ENCODE measurements at places on chromosomes 1 and 21.

- DNase-seq: no peak
Observed at GRCh38 chr1:164982545-164982944, 374.0 kb downstream of the LMX1A start.

GRCh38 chr1:44059212-44059611, 27.9 kb upstream of the SLC6A9 start:
- no peak for DNase-seq

- DNase-seq: no peak
Observed at GRCh38 chr21:27477296-27477695, 510.4 kb upstream of the ADAMTS5 start.

DNA sequence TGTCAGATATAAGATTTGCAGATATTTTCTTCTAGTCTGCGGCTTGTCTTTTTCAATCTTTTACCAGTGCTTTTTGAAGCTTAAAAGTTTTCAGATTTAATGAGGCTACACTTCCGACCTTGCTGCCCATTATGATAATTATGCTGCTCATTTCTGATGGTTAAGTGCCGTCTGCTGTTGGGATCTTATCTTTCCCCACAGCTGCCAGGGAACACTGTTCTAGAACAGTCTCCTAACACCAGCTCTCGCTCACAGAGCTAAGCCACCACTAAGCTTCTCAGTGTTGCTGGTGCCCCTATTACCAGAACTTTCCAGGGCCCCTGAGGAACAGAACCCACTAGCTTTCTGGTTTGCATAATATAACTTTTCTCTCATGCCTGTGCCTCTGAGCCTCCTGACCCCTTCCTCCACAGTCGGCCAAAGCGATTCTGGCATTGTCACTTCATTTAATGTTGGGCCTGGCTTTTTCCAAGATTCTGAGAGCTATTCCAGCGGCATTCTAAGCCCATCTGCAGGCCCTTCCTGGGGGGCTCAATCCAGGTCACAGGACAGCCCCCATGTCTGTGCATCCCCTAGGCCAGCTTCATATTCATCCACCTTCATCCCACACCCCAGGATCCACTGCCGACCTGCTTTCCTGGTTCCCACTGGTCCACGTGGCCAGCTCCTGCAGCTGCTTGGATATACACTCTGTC, 237.0 kb downstream of the PTPRU start:
- DNase-seq: peak; percentile 45

DNA sequence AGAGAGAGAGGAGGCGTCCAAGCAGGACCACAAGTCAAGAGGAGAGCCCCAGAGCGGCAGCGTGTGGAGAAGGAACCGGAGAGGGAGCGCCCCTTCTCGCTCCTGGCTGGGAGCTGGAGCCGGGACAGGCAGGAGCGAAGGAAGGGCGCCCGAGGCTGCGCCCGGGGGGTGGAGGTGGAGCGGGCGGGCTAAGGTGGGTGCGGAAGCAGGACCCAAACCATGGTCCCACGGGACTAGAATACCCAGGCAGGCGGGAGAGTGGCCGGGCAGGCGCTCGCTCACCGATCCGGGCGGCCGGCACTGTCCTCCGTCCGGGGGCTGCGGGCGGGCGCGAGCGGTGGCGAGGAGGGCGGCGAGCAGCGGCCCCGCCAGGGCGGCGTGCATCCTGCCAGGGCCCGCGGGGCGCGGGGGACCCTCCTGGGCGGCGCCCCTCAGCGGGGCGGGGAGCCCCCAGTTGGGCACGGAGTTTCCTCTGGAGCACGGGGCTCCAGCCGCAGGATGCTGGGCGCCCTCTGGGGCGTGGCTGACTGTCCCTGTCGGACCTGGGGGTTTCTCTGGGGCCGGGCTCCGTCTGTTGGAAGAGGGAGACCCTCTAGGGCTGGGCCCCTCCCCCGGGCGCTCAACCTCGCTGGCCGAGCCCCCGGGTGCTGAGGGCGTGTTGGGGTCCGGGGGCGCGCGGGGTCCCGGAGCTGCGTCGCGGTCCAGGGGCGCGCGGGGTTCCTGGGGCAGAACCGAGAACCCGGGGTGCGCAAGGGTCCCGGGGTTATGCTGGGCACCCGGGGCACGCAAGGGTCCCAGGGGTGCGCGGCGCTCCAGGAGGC, 569 bp downstream of the TRABD2B start:
- peak; percentile 14 for DNase-seq

DNA sequence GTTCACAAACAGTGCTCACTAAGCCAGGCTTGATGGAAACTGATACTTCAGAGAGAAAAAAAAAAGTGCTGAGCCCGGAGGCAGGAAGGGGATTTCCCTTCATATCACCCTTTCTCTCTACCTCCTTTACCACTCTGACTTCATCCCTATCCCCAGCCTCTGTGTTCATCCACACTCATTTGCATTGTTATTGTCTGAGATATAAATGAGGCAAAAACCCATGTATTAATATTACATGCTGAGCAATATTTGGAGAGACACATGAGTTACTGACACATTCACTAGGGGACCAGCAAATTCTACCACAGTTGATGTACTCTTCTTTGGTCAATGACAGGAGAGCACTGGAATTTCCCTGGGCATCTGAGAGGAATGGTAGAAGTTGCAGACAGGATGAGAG, 175.8 kb downstream of the TNFSF18 start:
- DNase-seq: no peak

DNA sequence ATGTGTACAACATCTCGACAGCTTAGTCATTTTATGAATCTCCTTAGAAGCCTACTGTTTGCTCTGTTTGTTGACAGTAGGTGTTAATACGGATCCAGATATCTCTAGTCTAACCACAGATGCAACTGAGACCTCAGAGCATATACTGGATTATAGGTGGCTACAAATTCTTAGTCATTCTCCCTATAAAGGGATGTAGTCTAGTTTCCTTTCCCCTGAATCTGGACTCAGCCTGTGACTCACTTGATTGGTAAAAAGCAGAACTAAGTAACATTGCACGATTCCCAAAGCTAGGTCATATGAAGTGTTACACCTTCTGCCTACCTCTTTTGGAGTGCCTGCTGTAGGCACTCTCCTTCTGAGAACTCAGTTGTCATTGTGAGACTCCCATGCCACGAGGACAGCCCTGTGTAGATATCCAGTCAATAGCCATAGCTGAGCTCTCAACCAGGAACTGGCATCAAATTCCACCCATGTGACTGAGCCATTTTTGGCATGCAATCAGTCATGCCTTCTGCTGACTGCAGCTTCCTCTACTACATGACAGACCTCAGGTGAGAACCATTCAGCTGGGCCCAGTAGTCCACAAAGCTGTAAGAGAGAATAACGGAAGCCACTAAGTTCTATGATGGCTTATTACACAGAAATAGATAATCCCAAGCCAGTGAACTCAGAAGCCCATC, 135.9 kb upstream of the CHRM3 start:
- DNase-seq: no peak

- peak; percentile 71 for DNase-seq
Observed at GRCh38 chr1:245995474-245995873, 511.6 kb downstream of the SMYD3 start.

DNA sequence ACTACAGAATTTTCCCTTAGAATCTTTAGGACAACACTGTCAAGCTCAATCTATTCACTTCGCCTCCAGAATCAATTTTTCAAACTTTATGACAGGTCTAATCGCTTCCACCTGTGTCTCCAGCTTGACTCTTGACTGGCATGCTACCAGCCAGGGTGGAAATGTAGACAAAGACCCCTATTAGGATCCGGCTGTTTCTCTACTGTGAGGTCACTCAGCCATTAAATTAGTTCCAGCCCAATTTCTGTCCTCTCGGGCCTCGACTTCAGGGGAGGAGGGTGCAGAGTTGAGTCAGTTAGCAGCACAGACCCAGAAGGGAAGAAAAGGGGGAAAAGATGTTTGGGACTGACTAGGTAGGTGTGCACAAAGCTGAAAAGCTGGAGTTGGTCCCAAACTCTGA, 78.5 kb downstream of the HLCS start:
- peak; percentile 21 for DNase-seq

- DNase-seq: no peak
Observed at GRCh38 chr1:44270686-44271628, 57.7 kb downstream of the DMAP1 start.

- DNase-seq: no peak
Observed at GRCh38 chr1:155085504-155086127, 7.0 kb downstream of the EFNA3 start.

- DNase-seq: peak; percentile 39
Observed at GRCh38 chr1:161738627-161739287, 10.8 kb upstream of the DUSP12 start.

DNA sequence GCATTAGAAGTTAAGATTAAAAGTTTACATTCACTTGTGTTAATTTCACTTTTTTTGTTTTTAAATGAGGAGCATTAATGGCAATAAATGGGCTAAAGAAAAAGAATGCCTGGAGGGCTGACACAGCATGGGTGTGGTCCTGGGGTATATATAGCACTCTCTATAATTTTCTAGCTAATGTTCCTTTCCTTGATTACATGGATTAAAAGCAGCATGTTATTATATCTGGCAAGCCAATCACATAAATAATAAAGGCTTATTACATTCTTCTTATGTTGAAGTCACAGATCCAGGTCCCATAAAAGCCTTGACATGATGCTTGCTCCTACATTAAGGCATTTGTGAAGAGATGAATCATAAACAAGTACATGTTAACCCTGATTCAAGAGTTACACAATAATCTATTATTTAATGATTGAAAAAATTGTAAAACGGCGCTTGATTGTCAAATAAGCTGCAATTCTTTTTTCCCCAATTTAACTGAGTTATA, 91.4 kb downstream of the LYPLAL1 start:
- DNase-seq: no peak

DNA sequence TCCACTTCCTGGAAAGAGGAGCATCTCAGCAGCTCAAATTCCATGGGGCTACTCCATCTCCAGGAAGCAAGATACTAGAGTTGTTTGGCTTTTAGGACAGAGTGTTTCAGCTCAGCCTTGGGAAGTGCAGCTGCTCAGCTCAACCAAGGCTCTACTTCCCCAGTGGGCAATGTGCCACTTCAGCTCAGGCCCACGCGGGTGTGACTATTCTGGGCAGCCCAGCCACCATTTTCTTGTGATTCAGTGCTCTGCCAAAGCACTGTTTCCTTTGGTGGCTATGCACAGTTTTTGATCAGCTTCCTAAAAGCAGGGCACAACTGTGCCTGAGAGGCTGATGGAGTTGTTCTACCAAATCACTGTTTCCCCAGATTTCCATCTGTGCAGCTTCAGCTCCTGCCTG, 1104.9 kb upstream of the TMPRSS15 start:
- DNase-seq: no peak

GRCh38 chr1:54403808-54404261, 2.4 kb downstream of the SSBP3 start:
- DNase-seq: no peak

- DNase-seq: no peak
Observed at GRCh38 chr1:55636696-55637095, 421.5 kb upstream of the USP24 start.

DNA sequence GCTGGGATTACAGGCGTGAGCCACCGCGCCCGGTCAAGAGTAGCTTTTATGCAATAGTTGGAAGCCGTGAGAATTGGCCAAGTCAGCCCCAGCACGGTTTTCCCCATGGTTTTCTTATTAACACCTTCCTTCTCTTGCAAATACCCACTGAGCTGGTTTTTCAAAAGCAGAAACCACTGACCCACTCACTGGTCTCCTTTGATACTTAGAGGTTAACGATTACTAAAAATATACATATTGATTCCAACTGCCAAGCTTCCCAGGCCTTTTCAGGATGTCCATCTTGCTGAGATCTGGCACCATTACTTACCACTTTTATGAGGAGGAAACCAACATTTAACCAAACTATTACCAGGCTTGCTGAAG, 25.9 kb upstream of the TARDBP start:
- no peak for DNase-seq

DNA sequence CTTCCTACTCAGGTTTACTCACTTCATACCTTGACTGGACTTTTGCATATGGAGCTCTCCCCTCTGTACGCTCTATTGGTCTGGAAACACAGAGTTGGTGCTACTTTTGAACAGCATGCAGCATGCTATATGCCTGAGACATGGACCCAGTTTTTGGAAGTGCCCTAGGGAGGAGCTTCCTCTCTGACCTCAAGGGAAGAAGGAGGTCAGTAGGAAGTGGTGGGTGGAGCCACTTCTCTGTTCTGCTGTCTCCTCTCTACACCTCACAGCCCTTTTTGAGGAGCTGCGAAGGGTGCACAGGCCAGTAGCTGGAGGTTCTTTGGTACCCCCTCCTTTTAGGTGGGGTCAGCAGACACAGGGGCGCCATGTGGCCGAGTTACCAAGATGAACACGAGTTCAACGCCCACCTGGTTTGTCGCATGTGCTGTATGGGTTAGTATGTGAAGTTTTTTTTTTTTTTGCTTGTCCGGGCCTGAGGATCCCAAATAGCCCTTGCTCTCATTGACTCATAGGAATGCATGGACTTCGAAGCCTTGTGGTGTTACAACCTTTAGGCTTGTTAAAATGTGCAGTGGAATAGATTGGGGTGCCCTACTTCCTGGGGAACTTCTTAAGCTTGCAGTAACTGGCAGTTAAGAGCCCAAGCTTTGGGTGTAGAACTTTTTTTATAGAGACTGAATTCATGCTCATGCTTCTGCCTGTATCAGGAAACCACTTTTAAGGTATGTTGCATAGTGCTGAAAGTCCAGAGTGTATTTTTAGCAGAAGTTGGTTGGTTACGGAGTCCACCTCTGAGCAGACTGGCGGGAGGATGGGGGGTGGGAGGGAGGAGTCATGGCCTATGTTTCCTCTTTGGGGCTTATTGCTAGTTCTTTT, 10.7 kb downstream of the MACF1 start:
- no peak for DNase-seq

DNA sequence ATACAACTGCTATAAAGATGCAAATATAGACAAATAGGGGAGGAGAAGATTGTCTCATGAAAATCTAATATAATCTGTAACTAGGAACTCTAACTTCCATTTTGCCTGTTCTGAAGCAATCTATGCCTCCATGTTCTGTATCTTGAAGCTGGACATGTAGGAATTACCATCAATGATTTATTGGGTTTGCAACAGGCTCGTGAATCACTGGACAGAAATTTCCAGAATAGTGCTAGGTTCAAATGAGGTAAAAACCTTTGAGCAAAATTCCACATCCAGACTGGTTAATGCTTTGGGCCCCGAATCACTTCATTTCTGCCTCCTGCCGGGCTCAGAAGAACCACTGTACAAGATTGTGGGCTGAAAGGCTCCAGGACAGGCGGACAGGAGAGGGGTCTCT, 110.7 kb upstream of the CTTNBP2NL start:
- no peak for DNase-seq

DNA sequence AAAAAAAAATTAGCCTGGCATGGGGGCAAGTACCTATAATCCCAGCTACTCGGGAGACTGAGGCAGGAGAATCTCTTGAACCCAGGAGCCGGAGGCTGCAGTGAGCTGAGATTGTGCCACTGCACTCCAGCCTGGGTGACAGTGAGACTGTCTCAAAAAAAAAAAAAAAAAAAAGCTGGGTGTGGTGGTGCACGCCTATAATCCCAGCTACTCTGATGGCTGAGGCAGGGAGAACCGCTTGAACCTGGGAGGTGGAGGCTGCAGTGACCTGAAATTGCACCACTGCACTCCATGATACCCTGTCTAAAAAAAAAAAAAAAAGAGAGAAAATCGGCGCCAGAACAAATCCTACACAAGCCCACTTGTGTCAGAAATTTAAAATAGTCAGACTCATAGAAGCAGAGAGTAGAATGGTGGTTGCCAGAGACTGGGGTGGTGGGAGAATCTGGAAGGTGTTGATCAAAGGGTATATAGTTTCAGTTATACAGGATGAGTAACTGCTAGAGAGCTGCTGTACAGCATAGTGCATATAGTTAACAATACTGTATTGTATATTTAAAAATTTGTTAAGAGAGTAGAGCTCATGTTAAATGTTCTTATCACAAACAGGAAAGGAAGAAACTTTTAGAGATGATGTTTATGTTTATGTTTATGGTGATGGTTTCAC, 9.6 kb downstream of the DIP2A start:
- no peak for DNase-seq
